Right atrium auricular region (tissue), 2 donors: ENCODE measurements at places on chromosomes 1 and 21. TPM values are rescaled to one million over a fixed set of nuclear protein-coding genes. Genes with fewer than 3 reads are reported as not detected.
A peak's percentile ranks its signal among the peaks of the same experiment; 100 is the strongest.

DNA sequence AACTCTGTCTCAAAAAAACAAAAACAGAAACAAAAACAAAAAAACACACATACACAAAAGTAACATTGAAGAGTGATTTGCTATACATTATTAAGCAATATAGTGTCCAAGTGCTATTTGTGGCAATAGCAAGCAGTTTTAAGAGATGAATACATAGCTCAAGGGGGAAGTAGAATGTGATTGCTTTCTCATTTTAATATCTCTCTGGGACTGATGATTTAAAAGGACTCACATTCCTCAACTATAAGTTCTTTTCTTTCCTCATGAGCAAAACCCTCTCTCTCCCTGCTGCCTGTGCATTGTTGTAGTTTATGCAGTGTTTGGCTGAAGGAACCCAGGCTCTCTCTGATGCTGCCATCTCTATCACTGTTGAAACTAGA is 47.0 kb upstream of the CSF1 start:
- DNase-seq = no peak
- no peak overlapping the region for H3K4me3 ChIP-seq
- H3K4me1 ChIP-seq = no peaks in the 10 kb centered on the region
- H3K27me3 ChIP-seq = no peaks in the 10 kb centered on the region
- H3K36me3 ChIP-seq = no peaks in the 10 kb centered on the region

- peak; percentile 0 for DNase-seq
- H3K36me3 ChIP-seq = no peaks in the 10 kb centered on the region
- H3K27me3 ChIP-seq = no peaks in the 10 kb centered on the region
- no peak overlapping the region for H3K4me3 ChIP-seq
These were observed 39.5 kb upstream of the EDARADD start for GRCh38 chr1:236354330-236355147.

- no peak overlapping the region for H3K27ac ChIP-seq
- DNase-seq = no peak
- H3K36me3 ChIP-seq = no peaks in the 10 kb centered on the region
- H3K4me3 ChIP-seq = no peak overlapping the region
- H3K27me3 ChIP-seq = no peaks in the 10 kb centered on the region
- H3K4me1 ChIP-seq = no peaks in the 10 kb centered on the region
These were observed 12.8 kb upstream of the CD53 start for GRCh38 chr1:110860174-110860573.

GRCh38 chr21:26032263-26032662 is 138.3 kb downstream of the APP start:
- no peaks in the 10 kb centered on the region for H3K4me1 ChIP-seq
- peaks cover 5% of the 10 kb centered on the region for H3K36me3 ChIP-seq
- no peak overlapping the region for H3K27ac ChIP-seq
- DNase-seq = no peak
- H3K4me3 ChIP-seq = no peak overlapping the region

Gene LCE6A
- total RNA-seq = not detected

Gene SFT2D2
- 23.7 TPM for total RNA-seq
